ENCODE measurements at places on chromosomes 5 and 9.

DNA sequence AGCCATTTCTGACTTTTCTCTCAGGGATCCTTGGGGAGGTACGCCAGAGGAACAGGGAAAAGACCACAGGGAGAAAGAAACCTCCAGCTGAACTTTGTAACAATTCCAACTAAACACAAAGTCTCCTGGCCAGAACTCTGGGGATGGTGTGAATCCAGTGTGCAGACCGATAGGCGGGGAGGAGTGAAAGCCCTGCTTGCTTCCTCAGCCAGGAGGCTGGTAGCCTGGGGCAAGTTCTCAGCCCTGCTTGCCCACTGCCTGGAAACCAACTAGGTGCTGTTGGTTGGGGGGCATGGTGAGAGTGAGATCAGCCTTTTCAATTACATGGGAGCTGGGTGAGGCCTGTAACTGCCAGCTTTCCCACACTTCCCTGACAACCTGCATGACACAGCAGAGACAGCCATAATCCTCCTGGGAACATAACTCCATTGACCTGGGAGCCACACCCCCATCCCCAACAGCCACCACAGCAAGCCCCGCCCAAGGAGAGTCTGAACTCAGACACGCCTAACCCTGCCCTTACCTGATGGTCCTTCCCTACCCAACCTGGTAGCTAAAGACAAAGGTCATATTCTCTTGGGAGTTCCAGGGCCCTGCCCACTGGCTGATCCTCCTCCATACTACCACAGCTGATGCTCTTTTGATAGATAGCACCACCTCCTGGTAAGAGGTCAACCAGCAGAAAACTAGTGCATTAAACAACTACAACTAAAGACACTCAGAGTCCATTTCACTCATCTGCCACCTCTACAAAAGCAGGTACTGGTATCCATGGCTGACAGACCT is 100.1 kb upstream of the TNFAIP8 start:
- no peak for DNase-seq

- peak; percentile 80 for DNase-seq
These were observed 23.4 kb downstream of the SARDH start for GRCh38 chr9:133714606-133715294.

DNA sequence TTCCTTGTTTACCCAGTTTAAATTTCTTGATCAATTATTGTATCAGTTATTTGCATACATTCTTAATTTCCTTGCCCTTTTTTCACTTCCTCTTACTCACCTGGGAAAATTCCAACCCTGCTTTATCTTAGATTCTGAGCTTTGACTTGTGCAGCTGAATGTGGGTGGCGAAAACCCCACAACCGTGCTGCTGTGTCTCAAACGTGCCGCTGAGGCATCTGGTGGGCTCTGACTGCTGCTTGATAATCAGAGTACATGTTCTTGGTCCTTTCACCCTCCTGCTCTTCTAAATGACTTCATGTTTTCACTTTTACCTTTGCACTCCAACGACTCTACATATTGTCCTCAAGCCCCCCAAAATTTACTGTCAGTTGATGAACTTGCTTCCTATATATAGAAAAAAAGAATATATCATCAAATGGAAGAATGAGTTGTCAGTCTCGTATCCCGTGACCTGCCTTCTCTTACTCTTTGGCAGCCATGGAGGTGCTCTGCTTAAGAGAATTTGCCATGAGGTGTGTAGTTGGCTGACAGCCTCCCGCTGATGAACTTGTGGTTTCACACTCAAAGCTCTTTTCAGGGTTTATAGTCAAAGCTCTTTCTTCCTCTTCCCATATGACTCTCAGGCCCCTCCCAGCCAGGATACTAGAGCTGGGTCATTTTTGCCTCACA is 14.0 kb upstream of the JAK2 start:
- DNase-seq = no peak

GRCh38 chr5:9644630-9645029 is 14.5 kb upstream of the TAS2R1 start:
- no peak for DNase-seq

DNA sequence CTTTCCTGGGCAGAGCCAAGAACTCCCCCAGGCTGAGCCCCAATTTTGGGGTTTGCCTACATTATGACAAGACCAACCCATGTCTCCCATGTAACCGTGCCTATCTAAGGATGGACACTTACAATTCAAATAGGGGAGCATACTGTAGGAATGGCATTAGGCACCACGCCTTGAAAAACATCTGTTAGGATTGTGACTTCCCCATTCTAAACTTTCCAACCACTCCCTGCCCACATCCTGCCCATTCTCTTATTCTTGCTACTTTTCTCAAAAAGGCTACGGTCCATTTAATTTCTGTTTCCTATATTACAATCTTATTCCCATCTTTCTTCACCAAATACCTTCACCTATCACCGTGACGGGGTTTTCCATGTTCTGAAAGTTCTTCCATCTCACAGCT is 99.2 kb downstream of the LPAR1 start:
- no peak for DNase-seq

GRCh38 chr5:78569441-78569840 is 79.1 kb downstream of the LHFPL2 start:
- DNase-seq = peak; percentile 60

GRCh38 chr9:119526698-119527097 is 157.5 kb upstream of the BRINP1 start:
- no peak for DNase-seq

GRCh38 chr5:142114687-142115086 is 6.1 kb downstream of the NDFIP1 start:
- DNase-seq = no peak

- no peak for DNase-seq
These were observed 16.2 kb downstream of the PBX3 start for GRCh38 chr9:125763394-125763801.

DNA sequence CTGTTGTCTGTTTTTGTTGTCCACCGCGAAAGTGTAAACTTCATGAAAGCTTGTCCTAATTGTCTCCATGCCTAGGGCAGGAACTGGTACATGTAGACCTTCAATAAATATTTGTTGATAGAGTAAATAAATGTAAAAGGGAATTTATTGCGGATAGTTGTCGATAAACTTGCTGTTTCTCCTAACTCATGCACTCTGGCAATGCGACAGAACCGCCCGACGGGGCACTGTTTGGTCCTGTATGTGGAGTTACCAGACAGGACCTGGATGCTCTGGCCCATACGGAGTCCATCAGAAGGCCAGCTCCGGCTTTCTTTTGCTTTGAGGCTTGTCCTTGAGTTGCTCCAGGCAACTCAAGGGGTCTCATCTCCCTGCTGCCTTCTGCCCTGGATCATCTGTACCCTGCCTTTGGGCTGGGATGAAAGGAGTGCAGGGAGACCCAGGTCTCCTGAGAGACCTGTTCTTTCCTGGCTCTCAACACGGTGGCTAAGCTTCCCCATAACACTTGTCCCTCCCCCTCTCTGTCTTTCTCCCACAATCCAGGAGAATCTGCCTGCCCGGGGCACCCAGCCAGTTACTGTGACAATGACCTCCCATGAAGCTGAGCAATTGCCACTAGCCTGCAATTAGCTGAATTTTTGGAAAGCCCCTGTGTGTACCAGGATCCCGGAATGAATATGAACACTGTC is 149.5 kb upstream of the PTCH1 start:
- no peak for DNase-seq

GRCh38 chr5:104146652-104147051 is 584.1 kb upstream of the NUDT12 start:
- no peak for DNase-seq

DNA sequence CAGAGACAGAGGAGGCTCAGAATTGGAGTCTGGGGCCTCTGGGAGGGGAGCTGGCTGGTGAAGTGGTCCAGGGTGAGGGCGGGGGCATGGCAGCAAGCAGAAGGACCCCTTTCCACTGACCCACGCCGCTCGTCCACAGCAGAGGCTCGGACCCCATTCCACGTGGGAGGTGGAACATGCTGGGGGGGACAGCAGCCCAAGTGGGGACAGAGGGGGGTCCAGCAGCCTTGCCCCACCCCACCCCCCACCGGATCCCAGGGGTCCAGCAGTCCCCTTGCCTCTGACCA is 25.4 kb upstream of the NKD2 start:
- peak; percentile 26 for DNase-seq

- DNase-seq = peak; percentile 84
These were observed 22.6 kb upstream of the RAPGEF1 start for GRCh38 chr9:131762356-131762932.

- no peak for DNase-seq
These were observed 125.7 kb downstream of the NIPBL start for GRCh38 chr5:37002176-37002751.

- DNase-seq = no peak
These were observed 1.4 kb downstream of the LHX3 start for GRCh38 chr9:136203408-136204144.

GRCh38 chr5:125411744-125412560 is 665.5 kb upstream of the ZNF608 start:
- DNase-seq = peak; percentile 33

GRCh38 chr9:21682381-21682780 is 120.1 kb upstream of the MTAP start:
- no peak for DNase-seq

- no peak for DNase-seq
These were observed 1.6 kb downstream of the CEMIP2 start for GRCh38 chr9:71766663-71767062.

DNA sequence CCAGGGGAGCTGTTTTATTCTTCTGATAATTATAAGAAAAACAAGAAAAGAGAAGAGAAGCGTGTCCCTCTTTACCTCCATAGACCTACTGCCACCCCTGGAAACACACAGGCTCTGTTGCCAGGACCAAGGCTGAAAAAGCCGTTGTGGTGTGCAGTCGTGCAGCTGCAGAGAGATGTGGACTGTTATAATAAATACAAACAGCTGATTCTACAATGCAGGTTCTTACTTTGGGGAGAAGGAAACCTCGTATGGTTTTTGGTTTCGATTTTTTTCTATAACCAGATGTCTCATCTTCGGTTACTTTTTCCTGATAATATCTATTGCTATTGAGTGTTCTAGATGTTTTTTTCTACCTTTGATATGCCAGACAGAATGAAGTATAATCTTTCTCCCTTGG is 28.1 kb downstream of the FYB1 start:
- no peak for DNase-seq

- peak; percentile 52 for DNase-seq
These were observed 142.3 kb downstream of the SMARCA2 start for GRCh38 chr9:2157277-2158110.
